ENCODE measurements at places on chromosomes 13 and 19.

DNA sequence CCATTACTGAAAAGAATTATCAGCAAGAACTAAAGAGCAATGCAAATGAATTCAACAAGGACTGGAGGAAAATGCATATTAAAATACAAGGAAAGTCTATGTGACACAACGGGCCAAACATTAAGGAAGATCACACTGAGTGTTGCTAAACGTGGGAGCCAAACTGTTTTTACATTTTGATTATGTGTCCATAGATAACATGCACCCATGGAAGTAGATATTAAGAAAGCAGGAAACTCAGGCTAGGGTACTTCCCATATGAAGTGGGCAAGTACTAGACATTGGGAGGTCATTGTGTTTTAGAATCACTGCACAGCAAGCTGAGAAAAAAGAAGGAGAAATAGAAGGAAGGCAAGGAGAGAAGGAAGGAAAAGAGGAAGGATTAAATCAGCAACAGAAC is 161.8 kb downstream of the KCTD12 start:
- no peak for DNase-seq

GRCh38 chr19:51456541-51457290 is 1.5 kb downstream of the SIGLEC8 start:
- no peak for DNase-seq

- DNase-seq: no peak
Observed at GRCh38 chr13:50284540-50284939, 269.3 kb downstream of the KCNRG start.

DNA sequence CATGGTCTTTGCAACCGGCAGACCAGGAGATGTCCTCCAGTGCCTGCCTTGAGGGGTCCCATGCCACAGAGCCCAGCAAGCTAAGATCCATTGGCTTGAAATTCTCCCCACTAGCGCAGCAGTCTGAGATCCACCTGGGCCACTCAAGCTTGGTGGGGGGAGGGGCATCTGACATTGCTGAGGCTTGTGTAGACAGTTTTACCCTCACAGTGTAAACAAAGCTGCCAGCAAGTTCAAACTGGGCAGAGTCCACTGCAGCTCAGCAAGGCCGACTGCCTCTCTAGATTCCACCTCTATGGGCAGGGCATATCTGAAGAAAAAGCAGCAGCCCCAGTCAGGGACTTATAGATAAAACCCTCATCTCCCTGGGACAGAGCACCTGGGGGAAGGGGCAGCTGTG is 32.0 kb upstream of the ITM2B start:
- no peak for DNase-seq

DNA sequence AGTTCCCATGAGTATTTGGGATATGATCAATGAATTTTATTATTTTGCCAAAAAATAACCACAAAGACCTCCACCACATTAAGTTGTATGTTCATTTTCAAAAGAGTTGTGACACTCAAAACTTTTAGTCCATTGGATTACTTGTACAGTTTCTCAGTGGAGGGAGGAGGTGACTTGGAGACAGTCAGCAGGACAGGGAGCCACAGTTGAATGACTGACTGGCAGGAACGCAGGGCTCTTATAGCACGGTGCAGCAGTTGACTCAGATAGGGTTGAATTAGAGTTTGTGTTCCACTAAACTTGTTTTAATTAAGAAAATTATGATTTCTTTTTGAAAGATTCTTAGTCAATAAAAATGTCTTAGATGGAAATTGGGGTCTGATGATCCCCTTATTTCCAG is 42.5 kb downstream of the TNFRSF19 start:
- DNase-seq: no peak

DNA sequence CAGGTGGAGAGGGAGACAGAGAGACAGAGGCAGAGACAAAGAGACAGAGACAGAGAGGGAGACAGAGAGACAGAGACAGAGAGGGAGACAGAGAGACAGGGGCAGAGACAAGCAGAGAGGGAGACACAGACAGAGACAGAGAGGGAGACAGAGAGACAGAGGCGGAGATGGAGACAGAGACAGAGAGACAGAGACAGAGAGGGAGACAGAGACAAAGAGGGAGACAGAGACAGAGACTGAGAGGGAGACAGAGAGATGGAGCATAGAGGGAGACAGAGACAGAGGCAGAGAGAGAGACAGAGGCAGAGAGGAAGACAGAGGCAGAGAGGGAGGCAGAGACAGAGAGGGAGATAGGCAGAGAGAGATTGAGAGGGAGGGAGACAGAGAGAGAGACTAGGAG is 29.3 kb downstream of the SBNO2 start:
- DNase-seq: no peak

GRCh38 chr19:56751078-56751489 is 79.5 kb upstream of the ZNF835 start:
- no peak for DNase-seq

DNA sequence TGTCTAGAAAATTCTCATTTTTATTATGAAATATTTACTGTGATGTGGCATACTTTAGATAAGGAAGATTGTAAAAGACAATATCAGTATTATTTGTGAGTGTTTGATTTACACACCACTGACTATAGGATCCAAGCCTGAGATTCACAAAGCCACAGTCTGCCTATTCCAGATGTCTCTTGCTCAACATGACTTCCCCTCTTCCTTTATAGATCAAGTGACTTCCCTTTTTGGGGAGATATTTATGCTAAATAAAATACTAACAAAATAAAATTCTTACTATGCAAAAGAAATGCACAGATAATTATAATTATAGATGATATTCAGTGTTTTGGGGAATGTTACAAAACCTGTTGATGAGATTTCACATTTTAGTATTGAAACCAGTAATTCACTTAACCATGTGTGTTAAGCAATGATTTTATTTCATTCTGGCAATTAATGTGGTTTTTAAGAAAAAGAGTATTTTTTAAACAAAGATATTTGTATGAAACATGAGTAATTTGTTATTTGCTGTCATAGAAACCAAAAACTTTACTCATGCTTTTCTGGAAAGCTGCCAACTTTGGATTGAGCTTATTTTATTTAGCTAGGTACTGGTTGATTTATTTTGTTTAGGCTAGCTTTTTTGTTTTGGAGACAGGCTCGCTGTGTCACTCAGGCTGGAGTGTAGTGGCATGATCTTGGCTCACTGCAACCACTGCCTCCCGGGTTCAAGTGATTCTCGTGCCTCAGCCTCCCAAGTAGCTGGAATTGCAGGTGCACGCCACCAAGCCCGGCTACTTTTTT is 13.7 kb upstream of the GPR183 start:
- no peak for DNase-seq

DNA sequence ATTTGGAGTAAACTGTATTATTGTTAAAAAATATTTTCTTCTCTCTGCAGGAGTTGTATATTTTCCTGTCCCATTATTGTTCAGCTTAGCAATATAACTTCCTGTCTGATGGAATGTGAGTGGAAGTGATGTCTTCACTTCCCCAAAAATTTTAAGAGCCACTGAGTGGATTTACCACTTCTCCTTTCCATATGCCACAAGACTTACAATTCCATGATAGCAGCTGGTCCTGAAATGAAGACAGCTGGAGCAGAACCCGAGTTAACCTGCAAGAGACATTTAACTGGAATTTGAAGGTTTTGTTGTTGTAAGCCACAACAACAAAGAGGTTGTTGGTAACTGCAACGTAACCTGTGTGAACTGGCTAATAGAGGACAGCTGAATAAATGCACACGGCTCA is 23.4 kb upstream of the TBC1D4 start:
- DNase-seq: no peak

GRCh38 chr19:42114412-42114811 is 17.8 kb downstream of the POU2F2 start:
- DNase-seq: no peak

- no peak for DNase-seq
Observed at GRCh38 chr19:40803857-40804782, 5.1 kb downstream of the EGLN2 start.

DNA sequence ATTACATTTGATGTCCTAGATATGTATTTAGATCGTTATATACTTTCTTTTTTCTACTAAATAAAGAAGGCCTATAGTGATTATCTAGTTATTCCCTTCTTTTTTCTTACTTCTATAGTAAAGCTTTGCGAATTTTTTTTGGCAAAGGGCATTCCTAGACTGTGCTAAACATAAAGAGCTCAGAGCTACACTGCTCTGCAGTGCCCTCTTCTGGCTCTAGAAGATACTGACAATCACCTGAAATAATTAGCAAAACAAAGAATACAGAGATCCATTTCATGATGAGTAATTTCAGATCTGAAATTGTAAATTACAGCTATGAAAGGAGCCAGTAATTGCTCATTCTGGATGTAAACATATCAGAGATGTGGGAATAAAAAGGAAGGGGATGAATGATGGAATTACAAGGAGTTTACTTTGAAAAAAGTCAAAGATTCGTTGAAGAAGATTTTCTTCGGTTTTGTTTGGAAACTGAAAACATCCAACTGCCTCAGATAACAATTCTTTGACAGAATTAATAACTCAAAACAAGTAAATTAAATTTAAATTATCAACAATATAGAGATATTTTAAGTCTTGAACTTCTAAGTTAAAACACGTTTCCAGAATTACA is 288.5 kb downstream of the NALCN start:
- no peak for DNase-seq

- no peak for DNase-seq
Observed at GRCh38 chr13:99984461-99985240, 3.1 kb downstream of the ZIC2 start.

GRCh38 chr19:4636151-4636717 is 3.1 kb upstream of the TNFAIP8L1 start:
- no peak for DNase-seq

GRCh38 chr19:1234955-1235380 is 2.8 kb downstream of the CBARP start:
- DNase-seq: no peak

- DNase-seq: no peak
Observed at GRCh38 chr19:52138278-52138982, 1.3 kb downstream of the ZNF616 start.

GRCh38 chr13:44234566-44234965 is 139.1 kb upstream of the SERP2 start:
- no peak for DNase-seq

GRCh38 chr19:36100476-36100875 is 10.5 kb upstream of the OVOL3 start:
- DNase-seq: peak; percentile 39

- peak; percentile 21 for DNase-seq
Observed at GRCh38 chr13:75357576-75358289, 124.2 kb downstream of the TBC1D4 start.

GRCh38 chr13:40776681-40777165 is 5.7 kb upstream of the MRPS31 start:
- DNase-seq: no peak

DNA sequence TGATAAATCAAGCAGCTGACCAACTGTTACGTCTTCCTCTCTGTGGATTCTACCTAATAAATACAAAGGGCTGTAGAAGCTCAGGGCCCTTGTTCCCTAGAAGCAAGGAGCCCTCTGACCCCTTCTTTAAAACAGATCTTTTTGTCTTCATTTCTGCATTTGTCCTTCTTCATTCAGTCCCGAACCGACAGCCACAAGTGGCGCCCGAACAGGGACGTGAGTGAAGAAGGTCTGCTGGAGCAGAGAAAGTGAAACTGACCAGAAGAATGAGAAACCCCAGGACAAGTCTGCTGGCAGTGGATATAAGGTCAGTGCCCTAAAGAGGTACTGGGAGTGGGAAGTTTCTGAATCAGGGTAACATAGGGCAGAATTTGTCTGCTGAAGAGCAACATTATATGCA is 13.1 kb downstream of the ZNF773 start:
- DNase-seq: no peak

DNA sequence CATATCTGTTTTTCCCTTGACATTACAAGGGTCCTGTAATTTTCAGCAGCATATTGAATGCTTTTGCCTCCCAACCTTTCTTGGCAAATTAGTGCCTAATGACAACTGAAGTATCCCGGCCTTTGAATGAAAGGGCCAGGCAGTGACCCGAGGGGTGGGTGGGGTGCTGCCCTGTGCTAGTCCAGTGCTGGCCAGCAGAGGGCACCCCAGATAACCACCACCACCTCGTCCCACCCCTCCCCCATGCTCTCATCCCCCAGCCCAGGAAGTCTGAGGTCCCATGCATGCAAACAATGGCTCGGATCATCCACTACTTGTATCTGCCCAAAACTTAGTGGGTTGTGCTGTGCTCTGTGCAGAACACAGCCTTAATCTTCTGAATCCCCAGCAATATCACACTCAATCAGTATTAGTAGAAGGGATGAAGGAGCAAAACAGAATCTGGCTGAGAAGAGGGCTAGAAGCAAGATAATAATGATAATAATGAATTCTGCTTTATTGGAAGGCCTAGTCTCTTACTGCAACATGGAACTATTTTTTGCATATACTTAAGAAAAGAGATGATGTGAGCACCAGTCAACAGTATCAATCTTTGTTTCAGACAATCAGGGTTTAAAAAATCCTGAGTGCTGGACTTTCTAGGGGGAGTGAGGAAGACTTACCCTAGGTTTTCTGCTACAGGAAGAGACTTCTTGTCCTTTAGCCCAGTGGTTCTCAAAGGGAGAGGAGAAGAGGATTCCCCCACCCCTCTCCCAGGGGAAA is 3.8 kb downstream of the ATP12A start:
- DNase-seq: no peak

DNA sequence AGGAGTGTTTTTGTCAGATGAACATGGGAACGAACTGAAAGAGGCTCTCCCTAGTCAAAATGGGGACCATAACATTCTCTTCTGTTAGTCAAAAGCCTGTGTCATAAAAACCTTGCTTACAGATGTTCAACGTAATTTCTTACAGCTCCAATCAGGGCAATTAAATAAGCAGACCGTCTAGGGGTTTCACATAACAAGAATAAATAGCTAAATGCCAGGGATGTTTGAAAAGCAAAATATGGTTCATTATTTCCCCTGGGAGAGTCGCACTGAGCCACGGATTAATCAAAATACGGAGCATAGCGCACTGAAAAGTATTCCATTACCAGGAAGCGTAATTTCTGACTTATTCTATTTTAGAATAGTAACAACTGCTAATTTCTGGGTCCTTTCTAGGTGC is 63.7 kb upstream of the MRI1 start:
- DNase-seq: no peak

GRCh38 chr19:33752018-33752800 is 44.5 kb upstream of the KCTD15 start:
- DNase-seq: no peak

GRCh38 chr19:56124578-56124977 is 3.5 kb upstream of the ZNF787 start:
- DNase-seq: no peak

DNA sequence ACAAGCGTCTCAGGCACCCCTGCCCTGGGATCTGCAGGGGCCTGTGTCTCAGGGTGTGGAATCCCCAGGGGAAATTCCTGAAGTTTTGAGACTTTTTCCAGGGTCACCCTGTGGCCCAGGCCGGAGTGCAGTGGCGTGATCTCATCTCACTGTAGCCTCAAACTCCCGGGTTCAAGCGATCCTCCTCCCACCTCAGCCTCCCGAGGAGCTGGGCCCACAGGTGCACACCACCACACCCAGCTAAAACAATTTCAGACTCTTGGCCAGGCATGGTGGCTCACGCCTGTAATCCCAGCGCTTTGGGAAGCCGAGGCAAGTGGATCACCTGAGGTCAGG is 4.0 kb downstream of the CAPN12 start:
- DNase-seq: no peak

- DNase-seq: no peak
Observed at GRCh38 chr13:40145139-40145538, 489.7 kb downstream of the COG6 start.

- DNase-seq: no peak
Observed at GRCh38 chr13:97798836-97799235, 154.6 kb upstream of the IPO5 start.

Data from cerebellar nuclear complex (tissue), 1 donor.